Airway epithelial cell (primary cell): ENCODE measurements at places on chromosomes 4 and X. TPM values are rescaled to one million over a fixed set of nuclear protein-coding genes. Genes with fewer than 3 reads are reported as not detected.

ZNF718 gene
- total RNA-seq = 3.5 and 4.8 TPM in 2 replicates

MGAT4D gene
- not detected in 2 replicates for total RNA-seq

GPAT3 gene
- total RNA-seq = 1.2 and 1.8 TPM in 2 replicates

HTN1 gene
- not detected in 2 replicates for total RNA-seq

JAKMIP1 gene
- total RNA-seq = not detected in 2 replicates

TNIP3 gene
- total RNA-seq = not detected in 2 replicates

CSAG1 gene
- total RNA-seq = not detected in 2 replicates

ADH4 gene
- total RNA-seq = 0.07 TPM in 1 of 2 replicates, not detected in the other

PPA2 gene
- 138 and 148 TPM in 2 replicates for total RNA-seq

DDX53 gene
- not detected in 2 replicates for total RNA-seq

SHROOM3 gene
- total RNA-seq = 16.8 and 22.2 TPM in 2 replicates
